CD4-positive, alpha-beta T cell treated with Interleukin-10 for 1 hour (primary cell): ENCODE measurements at places on chromosomes 2 and 18.

DNA sequence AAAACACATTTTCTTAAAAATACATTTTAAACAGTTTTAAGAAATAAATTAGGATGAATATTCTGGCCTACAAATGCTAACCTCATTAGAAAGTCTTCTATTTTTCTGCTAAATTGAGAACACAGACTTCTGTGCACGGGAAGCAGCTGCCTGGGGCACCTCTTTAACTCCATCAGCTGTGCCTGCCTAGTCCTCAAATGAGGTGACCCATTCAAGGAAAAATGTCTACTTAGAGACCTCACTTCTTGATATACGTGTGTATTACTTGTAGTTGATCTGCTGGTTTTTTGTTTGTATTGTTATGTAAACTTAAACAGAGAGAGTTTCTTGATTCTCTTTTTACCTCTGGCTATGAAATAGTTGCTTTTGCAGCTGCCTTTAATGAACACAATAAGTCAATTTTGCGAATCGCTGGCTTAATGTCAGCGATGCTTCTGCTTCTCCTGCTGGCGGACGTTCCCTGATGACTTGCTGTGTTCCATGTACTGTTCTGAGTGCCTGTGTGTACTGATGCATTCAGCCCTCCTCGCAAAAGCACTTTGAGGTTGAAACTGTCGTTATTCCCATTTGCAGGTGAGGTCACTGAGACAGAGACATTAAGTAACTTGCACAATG lies 88.7 kb upstream of the TXNDC2 start:
- no peak for DNase-seq

DNA sequence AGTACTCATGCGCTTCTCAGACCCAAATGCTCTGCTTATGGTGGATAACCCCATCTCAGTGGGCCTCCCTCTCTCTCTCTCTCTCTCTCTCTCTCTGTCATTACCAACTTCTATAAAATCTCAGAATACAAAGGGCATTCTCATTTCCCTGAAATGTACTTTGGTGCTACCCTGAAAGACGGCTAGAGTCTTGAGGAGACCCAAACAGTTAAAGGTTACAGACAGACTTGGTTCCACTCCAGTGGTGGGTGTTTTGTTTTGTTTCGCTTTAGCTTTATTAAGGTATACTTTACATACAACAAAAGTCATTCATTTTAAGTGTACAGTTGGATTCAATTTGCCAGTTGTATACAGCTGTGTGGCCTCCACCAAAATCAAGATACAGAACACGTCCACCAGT lies 60.9 kb downstream of the BCL11A start:
- no peak for DNase-seq

GRCh38 chr2:219350710-219351221 lies 18.2 kb upstream of the RESP18 start:
- no peak for DNase-seq

DNA sequence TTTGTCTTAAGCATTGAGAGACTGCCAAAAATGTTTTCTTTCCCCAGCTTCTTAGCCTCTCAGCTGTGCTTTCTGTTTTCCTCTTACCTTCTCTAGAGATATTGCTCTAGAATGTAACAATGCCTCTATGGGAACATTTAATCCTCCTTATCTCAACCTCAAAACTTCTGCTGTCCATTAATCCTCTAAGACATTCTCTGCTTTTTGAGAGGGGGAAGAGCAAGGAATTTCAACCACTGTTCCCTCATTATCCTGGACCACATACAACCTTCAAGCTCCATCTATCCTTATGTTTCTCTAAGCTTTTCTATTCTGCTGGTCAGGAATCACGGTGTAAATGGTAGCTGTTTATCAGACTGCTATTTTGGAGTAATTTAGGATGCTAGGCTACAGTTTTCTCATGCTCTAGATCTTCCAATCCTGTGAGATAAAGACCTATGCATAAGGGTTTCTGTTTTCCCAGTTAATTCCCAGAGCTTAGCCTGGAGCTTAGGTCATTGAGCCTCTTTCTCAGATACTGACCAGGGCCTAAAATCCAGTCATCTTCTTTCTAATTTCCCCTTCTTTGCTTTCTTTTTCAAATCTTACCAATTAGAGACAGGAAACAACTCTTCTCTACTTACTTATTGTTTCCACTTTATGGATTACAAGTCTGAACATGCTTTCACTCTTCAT lies 282.0 kb downstream of the CALCRL start:
- no peak for DNase-seq

- DNase-seq, result no peak
Measured at GRCh38 chr2:148893906-148894305, 18.9 kb downstream of the KIF5C start.

- DNase-seq, result no peak
Measured at GRCh38 chr2:229519655-229520430, 194.5 kb downstream of the DNER start.

- DNase-seq, result no peak
Measured at GRCh38 chr18:34514238-34514637, 195.9 kb upstream of the DTNA start.

GRCh38 chr2:234444893-234445292 lies 52.0 kb downstream of the ARL4C start:
- peak; percentile 80 for DNase-seq

DNA sequence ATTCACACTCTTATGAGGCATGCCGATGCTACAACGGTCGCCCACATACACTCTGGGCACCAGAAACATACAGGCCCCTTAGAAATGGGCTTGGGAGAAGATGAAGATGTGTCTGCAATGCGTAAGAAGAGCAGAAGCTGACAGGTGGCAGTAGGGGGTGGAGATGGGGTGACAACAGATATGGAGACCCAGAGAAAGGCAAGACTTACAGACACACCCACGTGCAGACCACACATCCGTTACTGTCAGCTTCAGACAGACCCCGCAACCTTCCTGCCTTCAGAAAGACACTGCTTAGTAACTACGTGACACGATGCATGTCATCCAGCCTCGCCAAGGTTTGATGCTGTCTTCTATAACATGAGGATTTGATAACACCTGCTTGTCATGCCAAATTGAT lies 89.5 kb downstream of the ZFP36L2 start:
- DNase-seq, result peak; percentile 86

- no peak for DNase-seq
Measured at GRCh38 chr2:191942739-191943103, 95.8 kb upstream of the CAVIN2 start.

DNA sequence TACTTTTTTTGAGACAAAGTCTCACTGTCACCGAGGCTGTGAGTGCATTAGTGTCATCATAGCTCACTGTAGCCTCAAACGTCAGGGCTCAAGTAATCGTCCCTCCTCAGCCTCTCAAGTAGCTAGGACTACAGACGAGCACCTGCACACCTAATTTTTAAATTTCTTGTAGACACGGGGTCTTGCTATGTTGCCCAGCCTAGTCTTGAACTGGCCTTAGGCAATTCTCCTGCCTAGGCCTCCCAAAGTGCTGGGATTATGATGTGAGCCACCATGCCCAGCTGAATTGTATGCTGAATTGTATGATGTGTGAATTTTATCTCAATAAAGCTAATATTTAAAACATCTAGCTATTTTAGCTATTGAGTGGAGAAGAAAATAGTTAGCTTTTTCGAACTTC lies 18.9 kb downstream of the CAB39 start:
- no peak for DNase-seq

GRCh38 chr2:232981356-232981755 lies 31.7 kb downstream of the NGEF start:
- DNase-seq, result no peak

DNA sequence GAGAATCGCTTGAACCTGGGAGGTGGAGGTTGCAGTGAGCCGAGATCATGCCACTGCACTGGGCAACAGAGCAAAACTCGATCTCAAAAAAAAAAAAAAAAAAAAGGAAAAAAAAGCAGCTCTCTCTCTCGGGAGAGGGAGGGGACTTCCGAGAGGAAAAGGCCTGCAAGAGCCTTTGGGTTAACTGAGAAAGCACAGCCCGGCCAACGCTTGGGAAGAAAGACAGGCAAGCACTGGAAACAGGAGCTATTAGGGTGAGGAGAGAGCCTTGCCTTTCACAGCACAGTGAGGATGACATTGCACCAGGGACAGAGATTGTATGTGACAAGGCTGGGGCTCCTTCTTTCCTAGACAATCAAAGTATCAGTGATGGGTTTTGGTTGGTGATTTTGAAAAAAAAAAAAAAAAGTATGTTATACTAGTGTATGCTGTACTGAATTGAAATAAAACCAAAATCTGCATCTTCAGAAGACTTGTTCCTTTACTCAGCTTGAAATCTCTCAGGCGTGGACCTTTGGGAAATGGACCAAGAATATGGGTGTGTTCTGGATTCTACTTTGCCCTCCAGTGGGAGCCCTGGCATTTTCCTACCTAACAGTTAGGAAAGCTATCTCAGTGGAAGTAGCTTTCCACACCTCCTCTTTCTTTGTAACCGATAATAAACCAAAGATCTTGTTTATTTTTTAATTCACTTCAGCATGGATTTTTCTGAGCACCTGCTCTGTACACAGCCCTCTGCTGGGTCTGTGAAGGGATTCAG lies 16.7 kb downstream of the SRSF7 start:
- no peak for DNase-seq

- no peak for DNase-seq
Measured at GRCh38 chr2:240443891-240444301, 8.4 kb downstream of the GPC1 start.

GRCh38 chr2:96959406-96960110 lies 26.8 kb downstream of the FAM178B start:
- DNase-seq, result no peak

DNA sequence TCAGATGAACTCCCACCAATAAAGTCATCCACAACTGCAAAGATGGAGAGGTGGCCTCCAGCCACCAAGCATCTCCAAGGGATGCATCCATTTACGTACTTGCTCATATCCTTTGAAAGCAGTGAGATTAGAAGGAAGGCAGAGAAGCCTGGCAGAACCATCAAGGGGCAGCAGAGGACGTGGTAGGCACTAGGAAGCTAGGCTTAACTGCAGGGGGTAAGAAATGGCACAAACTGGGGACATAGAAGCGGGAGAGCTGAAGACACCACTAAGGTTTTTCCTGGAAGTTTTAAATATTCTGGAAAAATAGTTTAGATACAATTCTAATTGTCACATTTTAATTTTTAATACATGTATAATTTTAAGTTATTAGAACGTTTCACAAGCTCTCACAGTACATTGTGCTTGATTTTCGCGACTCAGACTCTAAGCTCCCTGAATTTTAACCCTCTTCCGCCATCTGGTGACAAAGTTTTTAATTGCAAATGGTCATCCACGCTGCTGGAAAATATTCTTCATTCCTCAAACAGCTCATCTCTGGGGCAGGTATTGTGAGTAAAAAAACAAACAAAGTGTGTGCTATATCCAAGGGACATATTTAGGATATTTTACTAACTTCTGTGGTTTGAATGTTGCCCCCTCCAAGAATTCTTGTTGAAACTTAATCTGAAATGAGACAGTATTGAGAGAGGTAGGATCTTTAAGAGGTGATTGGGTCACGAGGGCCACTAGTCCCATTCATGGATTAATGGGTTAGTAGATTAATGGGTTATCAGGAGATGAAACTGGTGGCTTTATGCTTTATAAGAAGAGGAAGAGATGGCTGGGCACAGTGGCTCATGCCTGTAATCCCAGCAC lies 1.6 kb upstream of the PSTPIP2 start:
- peak; percentile 82 for DNase-seq

DNA sequence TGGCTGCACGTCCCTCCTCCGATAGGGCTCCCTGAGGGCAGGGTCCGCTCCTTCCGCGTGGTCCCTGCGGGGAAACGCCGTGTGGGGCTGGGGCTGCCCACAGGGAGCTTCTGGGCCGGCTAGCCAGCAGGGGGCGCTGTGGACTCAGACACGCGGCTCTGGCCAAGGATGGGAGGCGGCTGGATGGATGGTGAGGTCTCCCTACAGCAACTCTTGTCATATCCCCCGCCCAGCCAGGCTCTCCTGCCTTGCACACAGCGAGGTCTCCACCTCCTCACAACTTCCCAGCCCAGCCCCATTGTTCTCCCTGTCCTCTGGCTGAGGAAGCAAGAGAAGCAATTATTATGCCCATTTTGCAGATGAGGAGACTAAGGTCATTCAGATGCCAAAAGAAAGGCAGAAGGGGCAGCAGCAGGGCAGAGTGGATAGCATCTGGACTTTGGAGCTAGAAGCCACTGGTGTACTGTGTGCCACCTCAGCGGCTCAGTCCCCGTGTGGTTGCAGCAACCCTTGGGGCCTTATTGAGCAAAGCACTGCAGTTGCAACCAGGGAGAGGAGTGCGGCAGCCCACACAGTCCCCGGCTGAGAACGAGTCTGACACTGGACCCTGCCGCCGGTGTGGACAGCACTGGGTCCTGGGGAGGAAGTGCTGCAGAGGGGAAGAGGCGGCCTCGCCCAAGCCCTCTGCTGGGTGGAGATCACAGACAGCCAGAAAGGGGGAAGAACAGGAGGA lies 99.0 kb downstream of the ZFP36L2 start:
- DNase-seq, result peak; percentile 88

DNA sequence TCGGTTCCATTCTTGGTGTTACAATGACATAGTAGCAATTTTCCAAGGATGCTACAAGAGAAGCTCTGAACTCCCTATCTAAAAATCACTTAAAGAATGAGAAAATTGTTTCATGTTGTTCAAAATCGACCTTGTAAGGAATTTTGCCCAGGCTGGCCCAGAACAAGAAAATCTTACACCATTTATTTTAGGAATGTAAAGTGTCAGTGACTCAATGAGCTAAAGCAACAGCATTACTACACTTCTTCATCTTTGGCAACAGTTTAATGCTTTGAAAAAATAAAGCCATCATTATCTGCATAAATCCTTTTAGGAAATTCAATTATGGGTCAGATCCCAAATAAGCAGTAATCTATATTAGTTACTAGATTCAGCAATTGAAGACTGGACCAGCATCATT lies 38.6 kb downstream of the SLC25A12 start:
- DNase-seq, result no peak

- DNase-seq, result no peak
Measured at GRCh38 chr2:215080545-215080944, 57.9 kb downstream of the ABCA12 start.

- DNase-seq, result no peak
Measured at GRCh38 chr18:23126376-23127056, 8.8 kb upstream of the CABLES1 start.

GRCh38 chr18:72325307-72325706 lies 218.8 kb downstream of the CBLN2 start:
- DNase-seq, result no peak

DNA sequence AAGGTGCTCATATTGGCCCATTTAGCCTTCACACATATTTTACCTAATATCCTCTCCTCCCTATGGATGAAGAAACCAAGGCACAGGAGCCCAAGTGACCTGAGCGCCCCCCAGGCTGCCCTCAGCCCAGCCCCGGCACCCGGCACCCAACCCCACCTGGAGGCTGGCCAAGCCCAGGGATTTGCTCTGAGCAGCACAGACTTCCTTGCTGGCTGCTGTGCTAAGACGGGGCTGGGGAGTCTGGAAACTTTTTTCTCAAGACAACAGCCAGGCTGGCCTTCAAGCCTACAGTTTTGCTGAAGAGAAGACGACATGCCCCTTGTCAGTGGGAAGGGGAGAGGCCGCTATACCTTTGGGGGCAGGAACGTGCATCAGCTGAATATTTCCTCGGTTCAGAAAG lies 52.7 kb upstream of the LAMA1 start:
- DNase-seq, result no peak

GRCh38 chr18:47118981-47119380 lies 31.3 kb downstream of the HDHD2 start:
- DNase-seq, result no peak

GRCh38 chr2:108616318-108616717 lies 82.0 kb downstream of the LIMS1 start:
- DNase-seq, result no peak

- no peak for DNase-seq
Measured at GRCh38 chr18:13241083-13241892, 22.7 kb downstream of the LDLRAD4 start.
